ENCODE measurements at places on chromosomes 16 and 17. TPM values are rescaled to one million over a fixed set of nuclear protein-coding genes. Genes with fewer than 3 reads are reported as not detected.

- no peak overlapping the region for H3K4me3 ChIP-seq
- no peaks in the 10 kb centered on the region for H3K27me3 ChIP-seq
- H3K36me3 ChIP-seq, result no peaks in the 10 kb centered on the region
- H3K4me1 ChIP-seq, result no peaks in the 10 kb centered on the region
- DNase-seq, result no peak
- no peak overlapping the region for H3K27ac ChIP-seq
Observed at GRCh38 chr16:57663917-57664661, 4.0 kb upstream of the ADGRG3 start.

GRCh38 chr17:33335491-33336173, 42.5 kb upstream of the ASIC2 start:
- H3K4me3 ChIP-seq, result no peak overlapping the region
- H3K4me1 ChIP-seq, result no peaks in the 10 kb centered on the region
- H3K27ac ChIP-seq, result no peak overlapping the region
- no peaks in the 10 kb centered on the region for H3K36me3 ChIP-seq

DNA sequence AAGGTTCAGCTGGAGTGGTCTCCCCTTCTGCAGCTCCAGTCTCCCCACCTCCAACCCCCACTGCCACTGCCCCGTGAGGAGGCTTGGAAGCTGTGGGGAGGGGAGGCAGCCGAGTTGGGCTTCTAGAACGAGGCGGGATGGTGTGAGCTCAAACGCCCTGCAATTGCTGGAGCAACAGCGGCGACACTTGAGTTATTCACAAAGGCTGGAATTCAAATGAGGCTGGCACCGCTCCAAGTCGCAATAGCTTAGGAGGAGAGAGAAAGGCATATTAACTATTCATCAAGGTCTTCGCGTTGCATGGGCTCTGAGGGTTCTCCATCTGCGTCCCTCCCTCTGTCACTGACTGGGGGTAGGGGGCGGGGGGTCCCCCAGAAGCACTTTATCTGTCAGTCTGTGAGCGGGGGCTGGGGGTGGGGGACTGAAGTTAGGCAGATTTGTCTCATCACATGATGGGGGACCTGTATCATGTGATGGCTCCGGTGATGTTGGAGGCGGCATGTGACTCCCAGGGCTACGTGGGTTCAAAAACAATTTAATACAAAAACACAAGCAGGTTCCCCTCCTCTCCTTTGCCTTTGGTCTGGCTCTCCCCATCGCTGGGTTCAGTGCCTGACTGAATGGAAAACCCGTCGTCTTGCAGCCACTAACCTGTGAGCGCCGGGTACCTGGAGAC, 70.5 kb downstream of the RBBP6 start:
- H3K36me3 ChIP-seq, result no peaks in the 10 kb centered on the region
- no peak overlapping the region for H3K4me3 ChIP-seq
- peaks cover 3% of the 10 kb centered on the region for H3K4me1 ChIP-seq
- DNase-seq, result peak; percentile 59
- peaks cover 5% of the 10 kb centered on the region for H3K27me3 ChIP-seq

GRCh38 chr16:35298460-35299243, 1839.2 kb downstream of the TP53TG3F start:
- no peak overlapping the region for H3K4me3 ChIP-seq
- DNase-seq, result no peak
- H3K4me1 ChIP-seq, result no peaks in the 10 kb centered on the region

DNA sequence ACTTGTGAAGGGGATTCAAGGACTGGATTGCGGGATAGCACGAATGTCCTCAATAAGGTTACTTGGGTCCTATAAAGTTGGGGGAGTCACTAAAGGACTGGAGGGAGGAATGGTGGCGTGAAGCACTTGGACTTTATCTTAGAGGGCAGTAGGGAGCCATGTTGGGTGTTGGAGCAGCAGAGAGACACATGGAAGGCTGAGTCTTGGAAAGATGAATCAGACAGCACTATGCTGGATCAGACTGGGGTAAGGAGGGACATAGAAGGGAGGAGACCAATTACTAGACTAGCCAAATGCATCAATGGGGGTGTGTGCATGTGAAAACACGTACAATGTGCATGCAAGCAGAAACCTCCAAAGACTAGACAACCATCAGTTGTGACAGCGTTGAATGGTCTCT, 26.0 kb upstream of the DLX4 start:
- no peaks in the 10 kb centered on the region for H3K4me1 ChIP-seq
- DNase-seq, result no peak
- no peaks in the 10 kb centered on the region for H3K36me3 ChIP-seq

Gene ARSG
- 8.1 TPM for total RNA-seq

Gene KRTAP29-1
- not detected for total RNA-seq

- DNase-seq, result peak; percentile 88
- no peak overlapping the region for H3K27ac ChIP-seq
- no peaks in the 10 kb centered on the region for H3K27me3 ChIP-seq
Observed at GRCh38 chr16:86072328-86073102, 173.6 kb downstream of the IRF8 start.

Gene SEC14L5
- 0.99 TPM for total RNA-seq

Gene NPIPA2
- 0.77 TPM for total RNA-seq

Gene PRR35
- total RNA-seq, result not detected

Gene HES7
- total RNA-seq, result under 0.01 TPM

Gene KANSL1
- 78.6 TPM for total RNA-seq

DNA sequence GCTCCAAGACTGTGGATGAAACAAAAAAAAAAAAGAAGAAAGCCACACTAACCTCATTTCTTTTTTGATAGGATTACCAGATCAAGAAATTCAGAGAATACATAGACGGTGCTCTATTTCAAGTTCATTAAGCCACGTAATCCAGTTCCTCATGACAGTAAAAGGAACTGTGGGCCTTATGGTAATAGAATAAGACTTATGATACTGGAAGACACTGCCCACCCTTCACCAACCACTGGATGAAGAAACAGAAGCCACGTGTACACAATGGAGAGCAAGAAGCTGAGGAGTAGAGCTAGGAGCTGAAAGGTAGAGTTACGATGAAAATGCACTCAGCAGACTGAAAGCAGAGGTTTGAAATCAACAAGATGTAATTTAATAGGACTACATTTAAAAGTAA, 11.2 kb downstream of the NCBP3 start:
- H3K27me3 ChIP-seq, result no peaks in the 10 kb centered on the region
- no peak overlapping the region for H3K4me3 ChIP-seq
- peaks cover 4% of the 10 kb centered on the region for H3K4me1 ChIP-seq
- no peak overlapping the region for H3K27ac ChIP-seq
- DNase-seq, result no peak

Gene TLE7
- total RNA-seq, result not detected

- H3K4me3 ChIP-seq, result no peak overlapping the region
- H3K27me3 ChIP-seq, result no peaks in the 10 kb centered on the region
- H3K27ac ChIP-seq, result no peak overlapping the region
- no peaks in the 10 kb centered on the region for H3K36me3 ChIP-seq
Observed at GRCh38 chr17:55177159-55177854, 87.5 kb upstream of the HLF start.

DNA sequence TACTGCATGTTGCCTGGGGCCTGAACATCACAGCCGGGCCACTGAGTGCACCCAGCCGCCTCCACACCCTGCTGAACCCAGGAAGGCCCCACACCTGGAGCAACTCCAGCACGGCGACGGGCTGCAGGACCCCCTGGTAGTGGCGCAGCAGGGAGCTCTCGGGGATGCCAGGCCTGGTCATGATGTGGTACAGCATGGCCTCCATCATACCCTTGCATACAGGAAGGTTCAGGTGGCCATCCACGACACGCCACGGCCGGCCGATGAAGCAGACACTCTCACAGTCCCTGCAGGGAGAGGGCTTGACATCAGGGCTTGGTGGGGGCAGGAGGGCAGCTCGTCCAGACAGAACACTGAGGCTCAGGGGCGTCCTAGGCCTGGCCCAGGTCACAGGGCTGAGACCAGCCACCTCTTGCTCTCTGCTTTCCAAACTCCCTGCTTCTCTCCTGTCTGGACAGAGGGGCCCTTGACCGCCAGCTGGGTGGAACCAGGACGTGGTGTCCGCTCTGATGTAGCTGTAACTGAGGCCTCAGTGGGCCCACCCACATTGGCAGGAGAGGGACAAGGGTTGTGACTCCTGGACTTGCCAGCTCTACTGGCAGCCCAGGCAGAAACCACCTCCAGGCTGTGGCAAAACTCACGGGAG, 60.3 kb downstream of the IL21R start:
- H3K36me3 ChIP-seq, result peaks cover 31% of the 10 kb centered on the region
- H3K4me1 ChIP-seq, result peaks cover 4% of the 10 kb centered on the region
- no peak overlapping the region for H3K27ac ChIP-seq
- no peak overlapping the region for H3K4me3 ChIP-seq
- no peak for DNase-seq

- H3K27ac ChIP-seq, result no peak overlapping the region
- no peak overlapping the region for H3K4me3 ChIP-seq
- H3K4me1 ChIP-seq, result no peaks in the 10 kb centered on the region
- no peaks in the 10 kb centered on the region for H3K27me3 ChIP-seq
- peak; percentile 16 for DNase-seq
Observed at GRCh38 chr17:77011173-77012011, 129.4 kb upstream of the SEC14L1 start.

DNA sequence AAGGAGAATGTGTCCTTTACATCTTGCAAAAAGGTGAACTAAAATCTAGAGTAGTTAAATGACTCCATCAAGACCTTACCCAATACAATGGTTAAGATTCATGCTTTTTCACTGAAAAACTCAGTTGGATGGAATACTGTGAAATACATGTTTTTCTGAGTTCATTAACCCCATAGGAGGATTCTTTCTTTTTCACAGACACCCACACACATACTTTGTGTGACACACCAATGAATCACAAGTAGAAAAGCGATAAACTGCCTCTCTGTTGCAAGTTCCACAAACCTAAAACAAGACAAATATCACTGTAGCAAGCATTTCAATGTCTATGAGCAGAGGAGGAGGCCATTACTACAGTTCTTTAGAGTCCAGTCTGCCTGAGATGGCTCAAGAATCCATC, 258.8 kb upstream of the CDH5 start:
- no peaks in the 10 kb centered on the region for H3K27me3 ChIP-seq
- H3K27ac ChIP-seq, result peak overlapping the region; percentile 32

Gene ADAMTS18
- not detected for total RNA-seq

DNA sequence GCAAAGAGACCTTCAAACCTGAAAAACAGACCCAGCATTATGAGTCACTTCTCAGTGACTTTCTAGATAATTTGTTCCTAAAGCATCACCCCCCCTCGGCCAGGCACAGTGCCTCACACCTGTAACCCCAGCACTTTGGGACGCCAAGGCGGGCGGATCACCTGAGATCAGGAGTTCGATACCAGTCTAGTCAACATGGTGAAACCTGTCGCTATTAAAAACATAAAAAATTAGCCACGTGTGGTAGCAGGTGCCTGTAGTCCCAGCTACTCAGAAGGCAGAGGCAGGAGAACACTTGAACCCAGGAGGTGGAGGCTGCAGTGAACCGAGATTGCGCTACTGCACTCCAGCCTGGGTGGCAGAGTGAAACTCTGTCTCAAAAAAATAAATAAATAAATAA, 24.3 kb upstream of the RNPS1 start:
- H3K4me1 ChIP-seq, result no peaks in the 10 kb centered on the region
- H3K36me3 ChIP-seq, result no peaks in the 10 kb centered on the region
- no peak overlapping the region for H3K4me3 ChIP-seq
- DNase-seq, result no peak

GRCh38 chr17:5527601-5528250, 41.4 kb downstream of the MIS12 start:
- no peak overlapping the region for H3K4me3 ChIP-seq
- no peak for DNase-seq
- H3K36me3 ChIP-seq, result peaks cover 8% of the 10 kb centered on the region
- peak overlapping the region; percentile 74 for H3K27ac ChIP-seq

GRCh38 chr16:11315510-11315909, 29.7 kb upstream of the RMI2 start:
- DNase-seq, result peak; percentile 91
- no peaks in the 10 kb centered on the region for H3K27me3 ChIP-seq
- no peaks in the 10 kb centered on the region for H3K36me3 ChIP-seq
- peaks cover 7% of the 10 kb centered on the region for H3K4me1 ChIP-seq
- no peak overlapping the region for H3K27ac ChIP-seq

GRCh38 chr16:72877374-72878028, 170.4 kb downstream of the ZFHX3 start:
- H3K4me1 ChIP-seq, result peaks cover 24% of the 10 kb centered on the region
- H3K36me3 ChIP-seq, result peaks cover 2% of the 10 kb centered on the region
- H3K27ac ChIP-seq, result peak overlapping the region; percentile 55
- no peaks in the 10 kb centered on the region for H3K27me3 ChIP-seq
- DNase-seq, result peak; percentile 90
- H3K4me3 ChIP-seq, result no peak overlapping the region

DNA sequence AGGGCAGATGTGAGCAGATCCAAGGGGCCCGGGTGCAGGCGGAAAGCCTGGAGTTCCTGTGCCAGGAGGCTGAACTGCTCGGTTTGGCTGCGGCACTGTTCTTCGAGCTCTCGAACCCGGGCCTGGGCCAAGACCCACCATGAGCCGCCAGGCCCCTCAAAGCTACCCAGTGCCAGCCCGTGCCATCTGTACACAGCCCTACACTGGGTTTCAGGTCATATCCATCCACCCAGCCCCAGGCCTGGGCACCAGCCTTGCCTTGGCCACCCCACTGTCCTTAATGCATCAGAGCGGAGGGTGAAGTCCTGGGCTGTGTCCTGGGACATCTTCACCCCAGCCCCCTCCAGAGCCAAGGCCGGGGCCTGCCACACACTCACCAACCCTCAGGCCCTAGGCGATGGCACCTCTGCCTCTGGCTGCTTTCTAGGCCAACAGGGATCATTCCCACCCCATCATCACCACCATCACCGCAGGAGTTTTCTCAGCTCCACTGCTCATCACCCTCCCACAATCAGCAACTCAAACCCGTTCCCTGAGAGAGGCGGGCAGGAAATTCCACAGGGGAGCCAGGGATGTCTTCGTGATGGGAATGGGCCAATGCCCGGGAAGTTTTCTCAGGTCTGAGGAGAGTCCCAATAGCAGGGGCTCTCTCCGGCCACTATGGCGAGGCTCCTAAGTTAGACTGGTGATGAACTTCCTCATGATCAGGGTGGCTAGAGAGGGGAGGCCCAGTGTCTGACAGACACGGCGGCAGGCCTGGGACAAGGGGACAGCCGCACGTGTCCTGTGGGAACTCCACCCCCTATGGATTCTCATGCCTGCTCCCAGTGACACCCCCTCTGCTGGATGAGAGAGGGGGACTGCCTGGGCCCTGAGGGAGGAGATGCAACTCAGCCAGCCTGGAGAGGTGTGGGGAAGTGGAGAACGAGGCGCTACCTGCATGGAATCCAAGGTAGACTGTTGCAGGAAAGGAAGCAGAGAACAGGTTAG, 9.1 kb downstream of the TSPOAP1 start:
- no peaks in the 10 kb centered on the region for H3K36me3 ChIP-seq
- no peak overlapping the region for H3K4me3 ChIP-seq
- H3K27me3 ChIP-seq, result peaks cover 4% of the 10 kb centered on the region
- DNase-seq, result no peak
- no peaks in the 10 kb centered on the region for H3K4me1 ChIP-seq

DNA sequence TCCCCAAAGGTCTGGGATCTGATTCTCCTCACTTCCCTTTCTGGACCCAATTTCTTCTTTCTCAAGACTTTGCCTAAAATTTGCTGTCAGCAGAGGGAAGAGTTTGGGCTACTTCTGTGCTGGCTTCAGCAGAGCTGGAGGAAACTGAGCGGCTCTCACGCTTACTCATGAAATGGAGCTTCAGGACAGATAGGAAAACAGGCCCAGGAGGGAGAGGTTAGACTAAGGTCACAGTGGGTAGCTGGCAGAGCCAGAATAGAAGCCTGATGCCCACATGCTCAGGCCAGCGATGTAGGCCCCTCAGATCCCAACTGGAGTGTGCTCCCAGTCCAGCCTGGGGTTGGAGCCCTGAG, 593 bp downstream of the SLC38A7 start:
- H3K4me1 ChIP-seq, result peaks cover 2% of the 10 kb centered on the region
- H3K27me3 ChIP-seq, result no peaks in the 10 kb centered on the region
- H3K4me3 ChIP-seq, result peak overlapping the region; percentile 97
- H3K27ac ChIP-seq, result peak overlapping the region; percentile 84
- no peak for DNase-seq

Gene MYH1
- not detected for total RNA-seq

All from fibroblast of lung (primary cell).